ENCODE measurements at places on chromosomes 13 and 19.

DNA sequence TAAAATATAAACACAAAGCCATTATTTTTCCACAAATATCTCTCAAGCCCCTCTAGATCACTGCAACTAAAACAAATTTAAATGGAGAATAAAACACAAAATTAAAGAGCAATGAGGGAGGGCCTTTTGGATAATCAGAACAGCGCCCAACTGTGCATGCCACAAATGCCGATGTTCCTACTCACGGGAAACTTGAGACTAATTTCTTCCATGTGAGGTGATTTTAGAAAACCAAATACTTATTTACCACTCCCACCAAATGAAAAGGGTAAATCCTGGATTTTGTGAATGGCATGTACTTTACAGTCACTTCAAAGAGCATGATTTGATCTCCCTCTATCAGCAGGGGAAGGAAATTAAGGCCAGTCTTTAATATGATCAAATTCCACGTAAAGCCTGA, 74.8 kb downstream of the SLC7A1 start:
- DNase-seq = no peak

DNA sequence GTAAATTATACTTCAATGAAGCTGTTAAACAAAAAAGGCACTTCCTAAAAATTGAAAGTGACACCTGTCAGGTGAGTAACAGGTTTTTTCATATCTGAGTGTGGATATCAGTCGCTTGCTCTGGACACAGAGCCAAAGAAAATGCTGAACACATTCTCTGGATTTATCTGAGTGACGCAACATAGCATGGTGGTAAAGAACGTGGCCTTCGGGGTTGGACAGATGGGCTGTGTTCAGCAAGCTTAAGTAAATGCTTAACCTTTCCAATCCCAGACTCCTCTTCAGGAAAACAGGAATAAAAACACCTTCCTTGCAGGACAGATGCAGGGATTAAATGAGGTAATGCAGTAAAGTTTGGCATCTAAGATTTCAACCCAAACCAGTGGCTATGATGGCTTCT, 132.0 kb downstream of the FOXO1 start:
- no peak for DNase-seq

DNA sequence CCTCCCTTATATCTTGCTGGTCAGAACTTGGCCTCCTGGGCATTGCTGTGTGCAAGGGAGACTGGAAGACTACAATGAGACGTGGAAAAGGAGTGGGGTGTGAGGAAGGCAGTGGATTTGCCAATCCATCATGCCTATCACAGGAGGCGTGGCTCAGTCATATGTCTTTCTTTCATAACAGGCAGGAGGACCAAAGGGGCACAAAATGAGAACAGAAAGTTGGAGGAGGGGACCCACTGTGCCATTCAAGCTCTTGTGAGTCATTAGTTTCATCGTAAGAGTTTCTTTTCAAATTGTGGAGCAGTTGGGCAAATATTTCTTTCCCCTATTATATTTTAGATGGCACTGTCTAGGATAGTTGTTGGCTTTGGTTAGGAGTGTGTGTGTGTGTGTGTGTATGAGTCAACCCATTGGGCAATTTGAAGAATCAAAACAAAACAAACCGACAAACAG, 471.5 kb downstream of the TSHZ3 start:
- DNase-seq = no peak

DNA sequence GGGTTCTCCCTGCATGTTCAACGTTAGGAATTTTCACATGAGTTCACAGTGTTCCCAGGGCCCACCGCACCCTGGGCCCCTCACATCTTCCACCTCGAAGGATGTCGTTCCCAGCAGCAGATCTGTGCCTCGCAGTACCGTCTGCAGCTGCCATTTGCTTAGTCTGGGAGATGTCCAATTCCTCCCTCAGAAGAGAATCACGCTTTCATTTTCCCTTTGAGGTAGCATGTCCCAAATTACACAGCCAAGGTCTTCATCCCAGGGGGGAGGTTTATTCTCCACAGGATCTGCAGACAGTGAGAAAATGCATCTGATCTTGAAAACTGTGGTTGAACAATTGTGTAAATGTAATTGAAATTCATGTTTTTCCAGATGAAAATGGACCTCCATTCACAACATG, 150.2 kb downstream of the DCT start:
- DNase-seq = no peak

DNA sequence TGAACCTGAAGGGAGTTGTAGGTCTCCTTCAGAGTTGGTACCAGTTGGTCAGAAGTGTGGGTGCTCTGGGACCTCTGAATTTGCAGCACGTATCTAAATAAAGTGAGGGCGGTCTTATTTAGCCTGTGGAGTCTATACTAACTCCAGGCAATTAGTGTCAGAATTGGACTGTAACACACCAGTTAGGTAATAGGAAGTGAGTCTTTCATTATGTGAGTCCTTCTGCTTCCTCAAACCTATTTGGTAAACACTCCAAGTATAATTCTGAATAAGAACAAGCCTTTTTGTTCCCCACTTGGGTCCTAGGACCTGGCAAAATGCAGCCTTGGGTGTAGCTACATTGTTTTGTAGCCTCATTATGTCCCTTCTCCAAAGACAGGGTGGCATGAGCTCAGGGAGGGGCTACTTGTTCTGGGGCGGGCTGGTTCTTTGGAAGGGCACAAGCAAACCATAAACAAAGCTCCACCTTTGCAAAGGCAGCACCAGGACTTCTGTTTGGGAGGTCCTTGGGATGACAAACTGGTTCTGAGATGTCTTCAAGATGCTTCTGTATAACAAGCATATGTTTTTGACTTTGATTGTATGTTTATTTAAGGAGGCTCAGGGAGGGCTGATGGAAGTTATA, 418.0 kb downstream of the ZNF536 start:
- no peak for DNase-seq

DNA sequence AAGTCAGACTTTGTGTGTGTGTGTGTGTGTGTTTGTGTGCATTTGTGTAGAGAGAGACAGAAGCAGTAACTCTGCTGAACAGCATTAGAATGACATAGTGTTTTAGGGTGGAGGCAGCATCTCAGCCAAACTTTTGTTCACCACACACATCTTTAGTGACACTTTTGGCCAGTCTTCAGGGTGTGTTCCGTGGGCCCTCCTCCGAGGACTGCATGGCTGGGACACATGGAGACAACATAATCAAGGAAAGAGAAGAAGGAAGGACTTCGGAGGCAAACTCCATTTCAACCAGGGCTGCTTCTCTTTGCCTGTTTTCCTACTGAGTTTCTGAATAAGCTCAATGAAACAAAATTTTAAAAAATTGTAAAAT, 205.1 kb downstream of the LHFPL6 start:
- no peak for DNase-seq

DNA sequence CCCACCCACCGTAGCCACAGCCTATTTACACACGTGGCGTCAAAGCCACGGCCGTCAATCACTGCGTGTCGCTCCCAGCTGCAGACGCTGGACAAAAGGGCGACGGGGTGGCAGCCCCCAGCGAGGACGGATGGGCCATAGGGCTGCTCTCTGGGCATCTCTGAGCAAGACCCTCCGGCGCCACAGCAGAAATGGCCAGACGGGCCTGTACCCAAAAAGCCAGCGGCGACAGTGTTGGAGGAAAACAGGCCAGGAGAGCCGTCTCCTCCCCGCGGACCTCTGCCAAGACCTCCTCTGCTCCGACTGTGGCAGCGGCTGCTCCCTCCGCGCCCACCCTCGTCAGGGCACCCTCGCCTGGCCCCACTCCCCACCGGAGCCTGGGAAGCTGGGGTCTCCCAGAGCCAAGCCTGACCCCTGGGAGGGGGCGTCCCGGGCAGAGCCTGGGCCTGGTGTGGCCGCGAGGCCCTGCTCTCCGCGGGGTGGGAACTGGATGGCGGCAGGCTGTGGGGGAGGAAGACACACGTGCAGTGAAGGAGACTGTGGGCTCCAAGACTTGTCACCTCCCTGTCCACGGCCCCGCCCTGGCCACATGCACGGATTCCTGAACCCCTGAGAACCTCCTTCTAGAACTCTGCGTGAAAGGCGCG, 2.7 kb downstream of the C2CD4C start:
- DNase-seq = no peak

GRCh38 chr19:3683405-3684053, 16.7 kb downstream of the PIP5K1C start:
- DNase-seq = no peak

DNA sequence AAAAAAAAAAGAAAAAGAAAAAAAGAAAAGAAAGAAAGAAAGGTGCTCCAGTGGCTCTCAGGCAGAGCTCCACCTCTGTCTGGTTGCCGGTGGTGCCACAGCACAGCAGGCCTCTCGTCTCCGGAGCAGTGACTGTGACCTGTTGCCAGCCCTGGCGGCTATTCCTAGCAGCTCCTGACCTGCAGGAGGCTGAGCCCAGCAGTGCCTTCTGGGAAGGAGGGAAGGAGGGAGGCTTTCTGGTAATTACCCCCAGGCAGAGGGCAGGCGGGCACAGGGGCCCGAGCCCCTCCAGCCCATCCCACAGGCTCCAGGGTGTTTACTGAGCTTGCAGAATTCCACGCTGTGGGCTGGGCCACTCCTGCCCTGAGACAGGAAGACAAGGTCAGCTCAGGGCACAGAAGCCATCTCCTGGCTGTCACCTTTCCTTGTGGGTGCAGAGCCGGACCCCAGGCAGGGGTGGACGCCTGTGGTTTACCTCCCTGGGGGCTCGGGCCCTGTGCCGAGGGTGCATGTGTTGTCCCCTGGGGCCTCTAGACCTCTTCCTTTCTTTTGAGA, 77.9 kb downstream of the GNG7 start:
- DNase-seq = no peak

- DNase-seq = no peak
Observed at GRCh38 chr19:45161738-45162607, 1.2 kb upstream of the NKPD1 start.
